Caki2 (cell line): ENCODE measurements at places on chromosomes 16 and 17. TPM values are rescaled to one million over a fixed set of nuclear protein-coding genes. Genes with fewer than 3 reads are reported as not detected.

KIF2B gene
- not detected in 2 replicates for total RNA-seq

VAC14 gene
- total RNA-seq = 48.8 and 56.6 TPM in 2 replicates

TPSG1 gene
- total RNA-seq = not detected in 2 replicates

HOXB8 gene
- 0.47 TPM in 1 of 2 replicates, not detected in the other for total RNA-seq

NOB1 gene
- 116 and 142 TPM in 2 replicates for total RNA-seq

ALOX12B gene
- total RNA-seq = 0.74 TPM in 1 of 2 replicates, not detected in the other

ZPBP2 gene
- total RNA-seq = not detected in 2 replicates

FKBP10 gene
- total RNA-seq = 315 and 351 TPM in 2 replicates

TMED6 gene
- 4.1 TPM in 1 of 2 replicates, not detected in the other for total RNA-seq

KRTAP4-1 gene
- total RNA-seq = not detected in 2 replicates

ANKS4B gene
- total RNA-seq = not detected in 2 replicates

LGALS9 gene
- 14.0 TPM in 1 of 2 replicates, not detected in the other for total RNA-seq

KCNH4 gene
- total RNA-seq = not detected in 2 replicates
